GM12892 (cell line): ENCODE measurements at places on chromosomes 16 and 17.
A peak's percentile ranks its signal among the peaks of the same experiment; 100 is the strongest.

- DNase-seq: no peak
These were observed 61.7 kb downstream of the PECAM1 start for GRCh38 chr17:64328859-64329531.

DNA sequence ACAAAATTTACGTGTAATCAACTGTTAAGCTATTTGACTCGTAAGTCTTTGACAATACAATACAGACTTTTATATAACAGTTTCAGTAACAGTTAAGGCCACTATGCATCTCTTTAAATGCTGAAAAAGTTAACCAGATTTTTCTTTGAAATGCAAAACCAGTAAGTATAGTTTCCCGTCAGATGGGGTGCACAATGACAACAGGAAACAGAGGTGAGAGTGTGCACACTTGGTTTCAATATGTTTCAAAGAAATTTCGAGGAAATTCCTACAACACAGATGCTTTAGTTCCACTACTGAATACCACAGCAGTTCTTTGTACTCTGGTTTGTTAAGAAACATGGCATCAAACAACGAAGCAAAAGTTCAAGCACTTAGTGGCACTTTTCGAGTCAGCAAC lies 48.4 kb downstream of the RNF157 start:
- DNase-seq: peak; percentile 32

DNA sequence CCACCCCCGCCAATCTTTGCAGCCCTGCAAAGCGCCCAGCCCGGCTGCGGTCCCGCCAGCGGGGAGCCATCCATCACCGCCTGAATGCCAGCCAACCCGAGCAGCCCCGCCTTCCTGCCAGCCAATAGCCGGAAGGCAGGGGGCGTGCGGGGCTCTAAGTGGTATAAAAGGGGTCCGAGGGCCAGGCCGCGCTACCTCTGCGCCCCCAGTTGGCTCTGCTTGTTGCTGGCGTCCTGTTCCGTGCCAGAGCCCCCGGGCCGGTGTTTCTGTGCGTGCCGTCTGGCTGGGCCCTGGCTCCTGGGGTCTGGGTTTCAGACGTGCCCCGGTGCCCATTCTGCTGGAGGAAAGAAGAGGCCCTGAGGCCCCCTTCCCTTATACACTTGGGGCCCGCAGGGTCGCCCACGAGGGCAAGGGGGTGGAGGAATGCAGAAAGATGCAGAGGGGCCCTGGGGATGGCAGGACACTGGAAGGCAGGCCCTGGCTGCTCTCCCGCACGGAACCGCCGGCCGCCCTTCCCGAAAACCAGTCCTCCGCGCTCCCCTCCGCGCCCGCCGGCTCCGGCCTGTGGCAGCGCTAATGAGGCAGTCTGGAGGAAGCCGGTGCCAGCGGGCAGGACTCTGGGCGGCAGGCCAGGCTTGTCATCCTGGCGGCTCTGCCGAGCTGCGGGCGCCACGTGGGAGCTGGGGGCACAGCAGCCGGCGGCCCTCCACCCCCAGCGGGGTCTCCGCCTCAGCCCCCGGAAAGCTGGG lies 14.0 kb downstream of the COPZ2 start:
- no peak for DNase-seq

GRCh38 chr16:561957-562938 lies 2.1 kb downstream of the PRR35 start:
- no peak for DNase-seq

DNA sequence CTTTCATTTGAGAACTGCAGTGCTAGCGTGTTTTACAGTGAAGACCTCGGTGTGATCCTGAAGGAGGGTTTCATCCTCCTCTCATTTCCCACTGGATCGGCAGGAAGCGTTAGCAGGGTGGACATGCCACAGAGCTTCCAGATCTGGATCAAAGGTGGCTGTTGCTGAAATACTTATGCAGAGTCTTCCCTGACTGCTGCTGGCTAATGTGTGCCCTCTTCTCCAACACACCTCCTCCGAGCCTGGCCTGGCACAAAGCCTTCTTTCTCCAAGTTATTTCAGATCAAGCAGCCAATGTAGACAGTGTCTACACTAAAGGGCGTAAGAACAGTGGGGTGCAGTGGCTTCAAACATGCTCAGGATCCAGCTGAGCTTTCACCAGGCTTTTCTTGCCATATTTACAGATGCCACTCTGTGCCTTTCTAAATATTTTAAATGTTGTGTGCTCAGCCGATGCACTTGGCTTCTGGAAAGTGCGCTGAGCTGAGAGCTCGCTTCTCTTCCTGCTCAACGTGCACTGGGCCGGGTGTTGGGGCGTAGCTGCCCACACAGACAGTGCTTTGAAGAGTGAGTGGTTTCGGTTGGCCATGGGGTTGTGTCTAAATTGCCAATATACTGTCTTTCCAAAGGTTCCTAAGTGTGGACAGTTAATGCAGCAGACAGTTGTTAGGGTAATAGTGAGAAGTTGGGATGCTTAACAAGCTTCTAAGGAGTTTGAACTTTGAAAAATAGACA lies 2.1 kb downstream of the ZNF750 start:
- DNase-seq: no peak

DNA sequence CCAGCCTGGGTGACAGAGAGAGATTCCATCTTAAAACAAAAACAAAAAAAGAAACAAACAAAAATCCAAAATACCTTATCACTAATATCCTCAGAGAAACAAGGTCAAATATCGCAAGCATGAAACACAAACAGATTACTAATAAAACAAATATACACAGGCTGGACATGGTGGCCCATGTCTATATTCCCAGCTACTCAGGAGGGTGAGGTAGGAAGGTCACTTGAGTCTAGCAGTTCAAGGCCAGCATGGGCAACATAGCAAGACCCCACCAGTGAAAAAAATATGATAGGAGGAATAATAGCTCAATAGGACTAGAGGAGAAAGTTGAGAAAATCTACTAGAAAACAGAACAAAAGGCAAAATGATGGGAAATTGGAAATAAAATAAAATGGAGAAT lies 6.9 kb upstream of the ALOX15B start:
- no peak for DNase-seq

DNA sequence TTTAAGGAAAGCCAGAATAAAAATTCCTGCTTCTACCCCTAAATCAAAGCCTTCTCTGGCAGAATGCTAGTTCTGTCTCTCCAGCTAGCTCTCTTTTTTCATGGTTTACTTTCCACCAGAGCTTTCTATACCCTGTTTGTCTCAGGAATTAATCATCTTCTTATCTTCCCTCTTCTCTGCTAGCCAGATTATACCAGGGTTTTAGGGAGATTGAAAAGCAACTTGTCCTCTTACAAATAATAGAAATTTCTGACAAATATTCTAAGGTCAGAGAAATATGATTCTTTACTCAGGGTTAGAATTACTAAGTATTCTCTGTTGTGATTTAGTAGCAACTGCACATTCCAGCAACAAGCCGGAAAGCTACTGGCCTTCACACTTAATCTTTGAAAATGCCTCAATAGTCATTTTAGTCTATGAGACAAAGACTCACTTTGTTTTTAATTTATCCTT lies 166.4 kb downstream of the TANC2 start:
- DNase-seq: no peak

GRCh38 chr16:30083216-30084055 lies 7.6 kb downstream of the PPP4C start:
- no peak for DNase-seq

DNA sequence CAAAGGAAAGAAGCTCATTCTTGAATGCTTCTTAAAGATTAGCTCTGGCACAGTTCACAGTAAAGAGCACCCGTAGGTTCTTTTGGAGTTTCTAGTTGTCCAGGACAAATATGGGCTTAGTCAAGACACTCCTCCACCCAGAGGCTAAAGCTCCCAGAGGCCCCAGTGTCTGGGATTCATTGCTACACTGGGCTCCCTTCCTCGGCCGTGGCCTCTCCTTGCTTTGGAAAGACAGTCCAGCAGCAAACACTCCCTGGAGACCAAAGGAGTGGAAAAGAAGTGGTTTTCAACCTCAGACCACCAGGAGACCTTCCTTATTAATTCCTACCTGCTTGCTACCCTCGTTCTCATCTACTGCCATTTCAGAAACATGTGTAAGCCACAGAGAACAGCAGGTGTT lies 17.1 kb downstream of the PHB1 start:
- DNase-seq: no peak

GRCh38 chr16:84475643-84476240 lies 28.7 kb downstream of the MEAK7 start:
- DNase-seq: no peak

- no peak for DNase-seq
These were observed 332.2 kb downstream of the WWOX start for GRCh38 chr16:78431701-78432100.

GRCh38 chr17:72305472-72305871 lies 184.7 kb downstream of the SOX9 start:
- DNase-seq: no peak

DNA sequence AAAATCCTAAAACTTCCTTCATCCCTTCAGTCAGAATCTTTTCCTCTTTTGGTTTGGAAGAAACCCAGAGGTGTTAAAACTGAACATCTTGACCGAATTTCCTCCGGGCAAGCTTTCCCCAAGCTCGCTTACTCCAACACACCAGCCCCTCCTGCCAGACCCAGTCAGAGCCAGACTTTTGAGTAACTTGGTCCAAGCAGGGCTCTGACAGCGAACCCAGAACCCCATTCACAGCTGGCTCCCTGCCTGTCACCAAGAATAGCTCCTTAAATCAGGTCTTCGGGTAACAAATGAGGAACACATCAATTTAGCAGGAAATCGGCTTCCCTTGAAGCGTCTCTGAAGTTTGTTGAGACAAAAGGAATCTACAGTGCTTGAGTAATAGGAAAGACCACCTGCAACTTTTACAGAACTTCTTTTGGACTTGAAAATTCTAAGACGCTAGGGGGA lies 27.3 kb downstream of the GAS7 start:
- DNase-seq: no peak

- no peak for DNase-seq
These were observed 1.5 kb upstream of the NPTX1 start for GRCh38 chr17:80477647-80478478.

- no peak for DNase-seq
These were observed 80.7 kb upstream of the CES5A start for GRCh38 chr16:55955845-55956244.

DNA sequence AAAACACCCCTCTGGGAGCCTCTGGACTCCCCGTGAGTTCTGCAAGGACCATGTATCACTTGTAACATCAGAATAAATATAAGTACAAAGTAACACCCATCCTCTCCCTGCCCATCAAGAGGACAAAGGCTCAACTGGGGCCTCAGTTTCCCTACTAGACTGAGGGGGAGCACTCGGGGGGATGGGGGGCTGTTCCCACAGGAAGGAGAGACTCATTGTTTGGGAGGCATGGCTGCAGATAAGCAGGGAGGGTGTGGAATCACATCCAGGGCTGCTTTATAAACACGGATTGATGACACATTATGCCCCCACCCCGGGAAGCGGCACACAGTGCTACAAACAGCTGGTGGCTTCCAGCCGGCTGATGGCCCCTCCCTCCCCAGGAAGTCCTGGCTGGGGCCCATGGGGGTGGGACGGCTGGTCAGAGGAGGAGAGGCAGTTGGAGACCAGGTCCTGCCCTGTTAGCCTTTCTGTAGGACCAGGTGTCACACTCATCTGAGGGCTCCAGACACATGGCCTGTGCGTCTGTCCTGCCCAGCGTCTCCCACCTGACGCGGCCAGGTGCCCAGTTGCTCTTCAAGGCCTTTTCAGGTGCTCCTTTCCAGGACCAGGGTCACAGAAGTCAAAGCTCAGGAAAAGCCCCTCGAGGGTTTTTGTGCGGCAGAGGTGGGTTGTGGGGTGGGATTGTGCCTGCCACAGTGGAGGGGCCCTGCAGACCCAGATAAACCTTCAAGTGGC lies 1.3 kb upstream of the MPG start:
- peak; percentile 52 for DNase-seq

DNA sequence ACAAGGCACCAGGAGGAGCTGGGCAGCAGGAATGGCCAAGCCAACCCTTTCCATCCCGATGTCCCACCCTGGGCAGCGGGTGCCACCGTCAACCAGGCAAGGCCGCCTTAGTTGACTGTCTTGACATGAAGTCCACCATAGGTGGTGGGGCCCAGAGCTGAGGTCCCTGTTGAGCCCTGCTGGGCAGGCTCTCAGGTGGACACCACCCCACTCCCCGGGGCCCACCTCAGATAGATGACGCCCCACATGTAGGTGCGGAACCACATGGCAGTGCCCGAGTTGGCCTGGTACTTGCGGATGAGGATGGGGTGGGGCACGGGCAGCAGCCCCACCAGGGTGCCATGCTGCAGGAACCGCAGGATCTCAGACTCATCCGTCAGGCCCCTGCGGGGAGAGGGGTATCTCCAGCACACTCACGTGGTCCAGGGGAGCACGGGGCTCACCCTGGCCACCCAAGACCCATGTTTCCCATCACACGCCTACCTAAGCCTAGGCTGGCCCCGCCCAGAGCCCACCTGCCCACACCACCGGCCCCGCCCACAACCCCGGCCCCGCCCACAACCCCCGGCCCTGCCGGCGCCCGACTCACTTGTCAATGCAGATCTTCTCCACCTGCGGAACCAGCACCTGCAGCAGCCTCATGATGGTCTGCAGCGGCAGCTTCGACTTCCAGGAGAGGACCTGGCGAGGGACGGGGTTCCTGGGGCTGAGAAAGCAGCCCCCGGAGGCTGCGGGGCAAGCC lies 16.2 kb downstream of the OTOP3 start:
- DNase-seq: no peak

- no peak for DNase-seq
These were observed 118.1 kb downstream of the FTO start for GRCh38 chr16:53821957-53822625.

DNA sequence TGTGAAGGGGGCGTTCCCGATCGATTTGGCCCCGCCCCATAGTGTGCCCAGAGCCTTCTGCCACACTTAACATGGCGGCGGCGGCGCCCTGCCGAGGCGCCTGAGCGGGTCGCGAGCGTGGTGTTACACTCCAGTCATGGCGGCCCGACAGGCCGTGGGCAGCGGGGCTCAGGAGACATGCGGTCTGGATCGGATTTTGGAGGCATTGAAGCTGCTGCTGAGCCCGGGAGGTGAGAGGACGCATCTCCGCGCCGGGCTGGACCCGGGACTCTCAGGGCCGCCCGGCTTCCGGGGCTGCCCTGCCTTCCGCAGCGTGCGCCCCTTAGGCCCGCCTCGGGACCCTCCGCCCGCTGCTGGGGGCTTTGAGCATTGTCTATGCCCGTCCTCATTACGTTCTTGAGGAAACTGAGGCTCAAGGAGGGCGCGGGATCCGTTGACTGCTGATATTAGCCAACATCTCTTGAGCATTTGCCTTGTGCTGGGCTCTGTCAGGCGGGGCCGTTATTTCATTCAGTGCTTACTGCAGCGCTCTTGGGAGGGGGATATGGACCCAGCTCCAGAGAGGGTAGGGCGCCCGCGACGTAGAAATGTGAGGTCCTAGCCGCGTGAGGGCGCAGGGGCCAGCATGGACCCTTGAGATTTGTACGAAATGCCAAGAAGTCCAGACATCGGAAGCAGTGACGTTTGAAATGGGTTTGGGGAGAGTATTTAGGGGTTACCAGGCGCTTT lies at the start of gene TANGO6:
TSS of gene TANGO6 (plus strand) at position 50 of the 729 bp plus-strand sequence. CDS start at position 137, 87 bp downstream.
- DNase-seq: peak; percentile 78

- peak; percentile 95 for DNase-seq
These were observed 8.6 kb upstream of the UBE2I start for GRCh38 chr16:1300664-1301476.

- no peak for DNase-seq
These were observed 77.0 kb downstream of the HS3ST2 start for GRCh38 chr16:22890976-22891375.

GRCh38 chr16:54175552-54176375 lies 110.8 kb downstream of the IRX3 start:
- DNase-seq: no peak
